ENCODE measurements at places on chromosomes 11 and 22.

DNA sequence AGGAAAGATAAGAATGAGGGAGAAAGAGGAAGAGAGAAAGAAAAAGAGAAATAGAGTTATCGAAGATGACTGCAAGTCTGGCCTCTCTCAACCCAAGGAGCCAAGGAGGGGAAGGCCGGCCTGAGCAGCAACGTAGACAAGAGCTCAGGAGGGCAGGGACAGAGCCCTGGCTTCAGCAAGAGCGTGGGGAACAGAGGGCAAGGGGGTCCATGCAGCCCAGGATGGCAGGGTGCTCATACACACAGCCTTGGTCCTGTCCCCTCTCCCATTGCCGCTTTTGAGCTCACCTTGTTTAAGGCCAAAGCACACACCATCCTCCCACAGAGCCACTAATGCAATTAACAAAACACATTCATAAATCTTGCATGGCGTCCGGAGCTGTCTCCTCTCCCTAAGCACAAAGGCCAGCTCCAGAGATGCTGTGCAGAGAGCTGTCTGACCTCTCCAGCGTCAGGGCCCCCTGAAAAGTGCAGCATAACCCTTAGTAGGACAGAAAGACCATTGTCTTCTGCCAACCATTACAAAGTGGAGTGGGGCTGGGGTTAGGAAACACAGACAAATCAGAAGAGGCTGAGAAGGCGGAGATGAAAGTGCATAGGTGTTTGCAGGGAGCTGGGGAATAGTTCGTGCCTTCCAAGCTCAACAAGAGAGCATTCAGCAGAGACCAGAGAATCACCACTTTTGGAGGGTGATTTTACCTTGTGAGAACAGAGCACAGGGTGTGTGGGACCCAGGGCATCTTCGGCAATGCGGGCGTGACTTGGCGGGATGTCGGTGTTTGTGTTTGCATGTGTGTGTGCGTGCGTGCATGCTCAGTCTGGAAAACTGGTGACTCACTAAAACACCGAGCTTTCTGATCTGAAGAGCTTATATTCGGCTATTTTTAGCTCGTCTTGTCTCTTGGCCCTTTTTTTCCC lies 28.2 kb upstream of the JAM3 start:
- DNase-seq = no peak

DNA sequence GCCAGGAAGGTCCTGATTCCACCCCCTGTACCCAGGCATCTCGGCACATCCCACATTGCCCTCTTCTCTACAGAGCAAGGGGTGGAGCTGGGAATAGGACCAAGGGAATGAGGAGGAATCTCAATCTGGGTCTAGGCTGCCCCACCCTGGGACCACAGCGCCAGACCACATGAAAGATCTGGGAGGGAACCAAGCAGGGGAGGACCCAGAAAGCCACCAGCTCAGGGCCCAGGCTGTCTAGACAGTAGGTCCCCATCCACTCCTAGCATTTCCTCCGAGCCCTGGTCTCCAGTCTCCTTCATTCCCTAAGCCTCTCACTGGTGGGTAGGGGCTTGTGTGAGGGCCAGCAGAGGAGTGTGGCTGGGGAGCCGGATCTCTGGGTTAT lies 11.6 kb downstream of the PHLDB1 start:
- DNase-seq = no peak

GRCh38 chr11:79626135-79627075 lies 185.6 kb upstream of the TENM4 start:
- DNase-seq = no peak

- DNase-seq = no peak
These were observed 17.5 kb downstream of the PPP6R2 start for GRCh38 chr22:50360578-50360977.

GRCh38 chr11:3738723-3739122 lies 58.6 kb downstream of the NUP98 start:
- DNase-seq = no peak

GRCh38 chr11:35237860-35238715 lies 99.1 kb downstream of the CD44 start:
- DNase-seq = no peak

- DNase-seq = no peak
These were observed 1.8 kb upstream of the MUC15 start for GRCh38 chr11:26573896-26574295.

DNA sequence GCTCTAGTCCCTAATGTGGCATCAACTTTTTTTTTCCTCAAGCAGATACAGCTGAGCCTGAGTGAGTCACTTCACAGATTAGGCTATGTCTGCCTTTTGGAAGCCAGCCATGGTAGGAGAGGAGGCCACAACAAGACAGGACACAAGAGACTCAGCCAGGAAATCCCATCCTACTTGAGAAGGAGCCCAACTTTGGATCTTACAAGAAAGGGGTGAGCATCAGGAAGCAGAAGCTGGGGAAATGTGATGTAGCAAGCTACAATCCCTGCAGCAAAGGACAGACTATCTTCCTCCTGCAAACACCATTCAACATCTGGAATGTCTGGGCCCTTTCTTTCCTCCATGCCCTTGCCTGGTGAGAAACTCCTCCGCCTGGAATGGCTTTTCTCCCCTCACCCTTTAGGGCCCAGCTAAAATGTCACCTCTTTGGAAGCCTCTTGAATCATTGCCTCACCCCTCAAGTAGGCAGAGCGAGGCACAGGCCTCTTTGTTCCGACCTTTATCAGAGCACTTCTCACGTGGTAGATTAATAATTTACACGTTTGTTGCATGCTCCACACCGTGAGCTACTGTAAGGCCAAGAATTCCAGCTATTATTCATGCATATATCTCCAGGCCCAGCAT lies 156.4 kb upstream of the PITPNB start:
- peak; percentile 73 for DNase-seq

GRCh38 chr11:120147950-120148270 lies 10.0 kb upstream of the TRIM29 start:
- no peak for DNase-seq

- DNase-seq = no peak
These were observed 97.7 kb upstream of the CRYBB3 start for GRCh38 chr22:25101986-25102385.

GRCh38 chr11:7495882-7496551 lies 10.7 kb downstream of the OLFML1 start:
- DNase-seq = no peak

- DNase-seq = no peak
These were observed 101.1 kb downstream of the ADAMTS15 start for GRCh38 chr11:130549393-130549999.

- no peak for DNase-seq
These were observed 71.2 kb downstream of the PDHX start for GRCh38 chr11:34987617-34988016.

DNA sequence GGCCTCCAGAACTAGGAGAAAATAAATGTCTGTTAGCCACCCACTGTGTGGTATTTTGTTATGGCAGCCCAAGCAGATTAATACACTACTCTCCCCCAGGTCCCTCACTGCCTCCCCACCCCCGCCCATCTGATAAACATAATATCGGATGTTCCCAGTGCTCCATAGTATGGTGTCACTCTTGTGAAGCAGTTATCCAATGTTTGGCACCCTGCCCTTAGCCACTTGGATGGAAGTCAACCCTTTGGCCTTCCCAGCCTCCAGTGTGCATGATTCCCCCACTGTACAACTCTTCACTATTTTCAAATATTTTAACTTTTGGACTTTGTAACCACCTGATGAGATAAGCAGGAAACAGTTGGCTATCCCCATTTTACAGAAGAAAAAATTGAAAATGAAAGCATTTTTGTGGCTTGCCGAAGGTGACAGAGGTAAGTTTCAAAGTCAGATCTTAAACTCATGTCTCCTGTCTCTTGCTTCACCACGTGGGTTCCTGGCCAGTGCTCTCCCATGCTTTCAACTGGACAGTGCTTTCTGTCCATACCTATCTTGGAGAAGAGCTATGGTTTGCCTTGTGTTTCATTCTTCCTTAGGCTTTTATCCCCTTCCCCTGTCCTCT lies 53.2 kb downstream of the ALX4 start:
- no peak for DNase-seq

DNA sequence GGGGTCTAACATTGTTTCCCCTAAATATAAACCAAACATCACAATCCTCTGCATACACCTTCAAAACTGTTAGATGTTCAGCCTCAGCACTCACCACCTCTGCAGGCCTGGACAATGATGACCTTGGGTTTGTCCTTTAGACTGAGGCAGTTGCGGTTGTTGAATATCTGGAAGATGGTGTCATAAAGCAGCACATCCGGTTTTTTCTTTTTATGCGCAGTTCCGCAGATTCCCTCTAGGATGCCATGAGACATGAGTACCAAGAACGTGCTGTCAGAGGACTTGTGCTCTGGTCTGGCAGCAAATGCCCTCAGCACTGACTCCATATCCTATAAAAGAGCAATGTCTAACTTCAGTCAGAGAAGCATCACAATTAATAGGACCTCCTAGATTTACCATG lies 22.8 kb downstream of the CASP5 start:
- no peak for DNase-seq
